ENCODE measurements at places on chromosomes 3 and 15. TPM values are rescaled to one million over a fixed set of nuclear protein-coding genes. Genes with fewer than 3 reads are reported as not detected.

DNA sequence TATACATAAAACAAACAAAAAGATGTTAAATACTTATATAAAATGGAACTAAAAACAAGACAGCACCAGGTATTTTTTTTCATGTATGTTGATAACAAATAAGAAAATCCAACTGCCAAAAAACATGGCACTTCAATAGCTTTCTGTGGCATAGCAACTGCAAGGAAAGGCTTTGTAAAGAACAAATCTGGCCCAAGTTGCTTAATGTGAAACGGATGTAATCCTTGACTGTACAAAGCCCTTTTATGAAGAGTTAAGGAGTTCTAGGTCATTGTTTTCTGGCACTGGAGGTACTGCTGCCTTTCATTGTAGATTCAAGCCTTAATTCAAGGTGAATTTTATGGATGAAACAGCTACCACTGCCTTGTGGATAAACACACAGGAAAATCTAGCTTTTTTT, 68.8 kb upstream of the SLC12A8 start:
- no peak overlapping the region for H3K4me3 ChIP-seq
- H3K27ac ChIP-seq, result no peak overlapping the region
- no peaks in the 10 kb centered on the region for H3K27me3 ChIP-seq
- no peaks in the 10 kb centered on the region for H3K36me3 ChIP-seq
- H3K4me1 ChIP-seq, result no peaks in the 10 kb centered on the region

The ERC2 gene
- total RNA-seq, result not detected

- H3K4me3 ChIP-seq, result no peak overlapping the region
- H3K27ac ChIP-seq, result no peak overlapping the region
- DNase-seq, result no peak
- H3K36me3 ChIP-seq, result no peaks in the 10 kb centered on the region
- H3K27me3 ChIP-seq, result peaks cover 64% of the 10 kb centered on the region
Observed at GRCh38 chr15:80266113-80266512, 14.1 kb upstream of the CTXND1 start.

The SOX2 gene
- total RNA-seq, result 0.15 TPM

GRCh38 chr15:96619174-96619573, 288.7 kb downstream of the NR2F2 start:
- no peaks in the 10 kb centered on the region for H3K36me3 ChIP-seq
- H3K27ac ChIP-seq, result no peak overlapping the region
- no peak for DNase-seq
- peaks cover 37% of the 10 kb centered on the region for H3K27me3 ChIP-seq

GRCh38 chr3:54882129-54882833, 45.6 kb downstream of the LRTM1 start:
- no peaks in the 10 kb centered on the region for H3K36me3 ChIP-seq
- no peaks in the 10 kb centered on the region for H3K4me1 ChIP-seq

The ARNT2 gene
- total RNA-seq, result 3.0 TPM

DNA sequence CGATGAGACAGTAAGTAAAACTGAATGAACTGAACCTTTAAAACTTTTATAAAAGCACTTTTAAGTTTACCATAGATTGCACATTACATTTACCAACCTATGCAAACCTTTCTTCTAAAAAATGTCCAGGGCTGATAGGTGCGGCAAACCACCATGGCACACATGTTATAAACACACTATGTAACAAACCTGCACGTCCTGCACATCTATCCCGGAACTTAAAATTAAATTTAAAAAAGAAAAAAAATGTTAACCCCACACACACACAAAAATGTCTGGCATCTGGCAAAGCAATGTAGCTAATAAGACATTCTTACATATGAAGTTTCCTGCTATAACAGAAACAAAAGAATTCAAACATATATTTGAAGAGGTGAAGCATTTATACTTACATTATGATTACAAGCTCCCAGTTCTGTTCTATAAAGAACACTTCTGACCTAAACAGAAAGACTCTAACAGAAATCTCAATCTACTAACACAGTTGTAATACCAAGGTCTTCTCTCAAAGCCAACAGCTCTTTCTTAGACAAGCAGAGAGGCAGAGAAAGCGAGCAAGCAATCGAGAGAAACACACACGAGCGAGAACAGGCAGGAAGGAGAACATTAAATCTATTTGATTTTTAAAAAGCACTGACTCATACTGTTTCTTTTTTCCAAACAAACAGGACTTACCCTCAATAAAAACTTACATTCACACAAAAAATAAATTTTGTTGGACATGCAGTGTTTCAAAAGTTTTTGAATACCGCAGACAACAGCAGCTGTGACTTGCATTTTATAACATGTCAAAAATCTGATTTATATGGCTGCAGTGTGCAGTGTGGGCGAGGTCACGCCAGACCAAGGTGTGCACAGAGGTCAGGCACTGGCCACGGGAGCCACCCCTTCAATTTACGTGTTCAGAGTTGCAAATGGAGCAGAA, at the start of gene NRG4:
Gene NRG4 (minus strand): TSS at position 798 of the 925 bp plus-strand sequence. CDS start 1,194 bp downstream, outside the sequence.
- H3K27ac ChIP-seq, result peak within 1 kb of the TSS; percentile 18
- no peaks in the 10 kb centered on the region for H3K36me3 ChIP-seq
- peak; percentile 10 for DNase-seq
- H3K27me3 ChIP-seq, result no peaks in the 10 kb centered on the region

DNA sequence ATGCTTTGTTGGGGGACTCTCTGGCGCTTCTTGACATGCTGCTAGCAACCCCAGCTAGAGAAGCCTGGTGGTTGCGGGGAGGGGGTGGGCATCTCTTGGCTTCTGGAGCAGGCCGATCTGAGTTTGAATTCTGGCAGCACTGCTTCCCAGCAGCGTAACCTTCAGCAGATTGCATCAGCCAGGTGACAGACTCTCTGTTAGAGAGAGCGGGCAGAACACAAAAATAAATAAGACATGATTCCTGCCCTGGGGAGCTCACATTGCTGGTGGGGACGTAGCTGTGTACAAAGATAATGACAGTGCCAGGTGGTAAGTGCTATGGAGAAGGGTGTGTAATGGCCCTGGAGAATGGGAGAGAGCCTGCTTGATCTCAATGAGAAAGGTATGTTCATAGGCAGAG, 87.4 kb downstream of the THSD4 start:
- no peaks in the 10 kb centered on the region for H3K4me1 ChIP-seq
- H3K36me3 ChIP-seq, result no peaks in the 10 kb centered on the region
- no peak for DNase-seq
- no peak overlapping the region for H3K4me3 ChIP-seq

DNA sequence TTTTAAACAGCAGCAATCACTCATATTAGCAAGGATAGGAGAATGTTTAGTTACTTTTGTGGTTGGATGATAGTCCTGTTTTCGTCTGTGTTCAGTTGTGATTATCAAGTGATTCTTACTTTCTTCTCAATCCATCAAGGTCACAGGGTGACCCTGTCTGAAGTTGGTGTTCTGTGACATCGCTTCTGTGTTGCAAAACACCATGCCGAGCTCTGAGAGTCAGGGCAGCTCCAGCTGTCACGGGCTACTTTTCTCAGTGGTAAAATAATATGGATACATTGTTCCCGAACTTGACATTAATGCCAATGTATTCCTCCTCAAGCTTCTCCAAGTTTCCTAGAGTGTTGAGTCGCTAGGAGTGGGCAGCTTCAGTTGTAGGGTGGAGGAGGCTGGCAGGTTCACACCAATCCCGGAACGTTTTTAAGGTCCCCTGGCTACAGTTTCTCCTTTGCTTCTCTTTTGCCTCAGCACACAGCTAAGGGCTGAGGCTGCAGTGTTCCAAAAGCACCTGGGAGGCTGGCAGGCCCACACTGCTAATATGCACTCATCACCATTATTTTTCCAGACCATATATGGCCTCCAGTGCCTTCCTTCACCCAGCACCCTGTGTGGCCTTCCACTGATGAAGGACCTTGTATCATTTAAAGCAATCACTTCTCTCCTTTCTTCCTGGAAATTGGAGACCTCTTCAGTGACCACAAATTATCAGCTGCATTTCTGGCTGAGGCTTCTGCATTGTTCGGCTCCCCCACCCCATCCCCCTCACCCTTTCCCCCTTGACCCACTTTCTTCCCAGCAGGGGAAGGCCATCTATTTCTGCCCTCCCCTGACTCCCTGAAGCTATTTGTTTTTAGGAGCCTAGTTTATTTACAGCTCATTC, 25.8 kb downstream of the COLQ start:
- no peaks in the 10 kb centered on the region for H3K4me1 ChIP-seq
- no peak overlapping the region for H3K27ac ChIP-seq
- H3K4me3 ChIP-seq, result no peak overlapping the region
- no peaks in the 10 kb centered on the region for H3K27me3 ChIP-seq
- no peak for DNase-seq

DNA sequence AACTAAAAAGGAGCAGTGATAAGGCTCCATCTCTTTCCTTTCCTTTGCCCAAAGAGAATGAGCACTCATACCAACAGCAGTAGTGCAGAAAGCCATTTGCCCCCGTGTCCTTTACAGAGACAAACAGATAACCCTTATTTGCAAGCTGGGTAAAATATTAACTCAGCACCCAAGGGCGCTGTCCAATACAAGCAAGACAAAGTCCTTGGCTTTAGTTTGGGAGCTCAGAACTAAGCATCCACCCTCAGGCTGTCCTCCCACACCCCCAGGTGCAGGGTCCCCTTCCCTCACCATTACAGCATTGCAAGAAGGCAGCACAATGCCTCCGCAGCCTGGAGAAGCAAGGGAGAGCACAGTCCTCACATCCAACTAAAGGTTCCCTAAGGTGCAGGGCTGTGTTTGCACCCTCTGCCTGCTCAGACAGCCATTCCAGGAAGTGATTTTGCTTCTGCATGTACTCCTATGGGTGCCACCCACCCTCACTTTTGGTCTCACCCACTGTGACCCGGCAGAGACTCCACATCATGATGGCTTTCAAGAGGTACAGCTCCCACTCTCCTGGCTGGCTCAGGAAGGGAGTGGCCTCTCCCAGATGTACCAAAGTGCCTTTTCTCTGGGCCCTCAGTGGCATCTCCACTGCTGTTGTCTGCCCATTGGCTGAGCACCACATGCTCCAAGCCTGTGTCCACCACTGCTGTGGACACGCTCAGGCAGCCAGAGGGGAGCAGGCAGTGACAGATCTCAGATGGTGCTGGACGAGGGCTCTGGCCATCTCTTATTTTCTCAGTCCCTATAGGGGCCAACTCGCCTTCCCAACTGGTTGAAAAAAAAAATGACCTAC, 34.1 kb upstream of the HES1 start:
- H3K36me3 ChIP-seq, result no peaks in the 10 kb centered on the region
- DNase-seq, result no peak
- no peak overlapping the region for H3K4me3 ChIP-seq
- H3K4me1 ChIP-seq, result no peaks in the 10 kb centered on the region
- no peaks in the 10 kb centered on the region for H3K27me3 ChIP-seq

GRCh38 chr15:35136321-35137189, 51.5 kb upstream of the NANOGP8 start:
- H3K27ac ChIP-seq, result no peak overlapping the region
- H3K27me3 ChIP-seq, result no peaks in the 10 kb centered on the region
- H3K36me3 ChIP-seq, result no peaks in the 10 kb centered on the region
- no peaks in the 10 kb centered on the region for H3K4me1 ChIP-seq

Measured in HCT116 (cell line).